ENCODE measurements at places on chromosomes 4 and X.

DNA sequence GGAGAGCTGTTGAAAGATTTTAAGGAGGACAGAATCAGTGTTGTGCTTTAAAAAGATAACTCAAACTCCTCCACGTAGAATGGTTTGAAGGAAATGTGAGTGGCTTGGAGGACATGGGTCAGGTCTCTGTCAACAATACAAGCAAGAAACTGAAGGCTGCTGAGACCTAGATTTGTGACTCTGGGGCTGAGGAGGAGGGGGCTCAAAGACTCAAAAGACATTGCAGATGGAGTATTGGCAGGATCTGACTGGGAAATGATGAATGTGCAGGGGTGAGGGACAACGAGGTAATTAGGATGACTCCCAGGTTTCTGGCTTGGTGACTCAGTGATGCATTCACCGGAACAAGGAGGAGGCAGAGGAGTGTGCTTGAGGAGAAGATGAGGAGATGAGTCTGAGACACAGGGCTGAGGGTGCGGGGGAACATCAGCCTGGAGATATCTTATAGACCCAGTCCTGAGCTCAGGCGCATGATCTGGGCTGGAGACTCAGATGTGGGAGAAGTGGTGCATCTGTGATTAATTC lies 3.3 kb upstream of the RPS4X start:
- DNase-seq: no peak

- no peak for DNase-seq
These were observed 118.2 kb downstream of the PPP3CA start for GRCh38 chr4:101229116-101229515.

- no peak for DNase-seq
These were observed 212.5 kb upstream of the PSAPL1 start for GRCh38 chr4:7647186-7647585.

DNA sequence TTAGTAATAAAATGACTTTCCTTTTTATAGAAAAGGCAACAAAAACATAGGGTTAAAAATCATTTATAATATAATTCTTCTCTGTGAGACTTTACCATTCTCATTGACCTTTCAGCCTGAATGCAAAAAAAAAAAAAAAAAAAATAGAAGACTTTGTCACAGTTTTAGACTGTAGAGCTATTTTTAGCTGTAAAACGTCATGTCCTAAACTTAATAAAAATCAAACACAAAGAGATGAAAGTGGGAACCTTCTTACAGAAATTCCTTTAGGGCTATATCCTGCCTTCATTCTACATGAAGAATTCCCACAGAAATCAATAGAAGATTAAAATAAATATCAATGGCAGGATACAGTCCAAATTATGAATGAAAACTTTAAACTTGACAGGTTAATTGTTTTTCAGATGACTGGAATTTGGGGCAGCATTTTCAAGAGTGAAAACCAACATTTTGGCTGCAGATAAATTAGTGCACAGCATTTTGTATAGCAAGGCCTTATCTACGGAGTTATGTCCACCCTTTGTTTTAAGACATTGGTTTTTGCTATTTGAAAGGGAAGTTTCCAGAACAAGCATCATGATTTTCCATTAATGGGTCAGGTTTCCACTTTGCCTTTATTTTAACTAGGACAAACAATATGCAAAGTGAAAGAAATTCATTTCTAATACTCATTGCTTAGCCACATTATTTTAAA lies 219.5 kb downstream of the SPCS3 start:
- DNase-seq: no peak

DNA sequence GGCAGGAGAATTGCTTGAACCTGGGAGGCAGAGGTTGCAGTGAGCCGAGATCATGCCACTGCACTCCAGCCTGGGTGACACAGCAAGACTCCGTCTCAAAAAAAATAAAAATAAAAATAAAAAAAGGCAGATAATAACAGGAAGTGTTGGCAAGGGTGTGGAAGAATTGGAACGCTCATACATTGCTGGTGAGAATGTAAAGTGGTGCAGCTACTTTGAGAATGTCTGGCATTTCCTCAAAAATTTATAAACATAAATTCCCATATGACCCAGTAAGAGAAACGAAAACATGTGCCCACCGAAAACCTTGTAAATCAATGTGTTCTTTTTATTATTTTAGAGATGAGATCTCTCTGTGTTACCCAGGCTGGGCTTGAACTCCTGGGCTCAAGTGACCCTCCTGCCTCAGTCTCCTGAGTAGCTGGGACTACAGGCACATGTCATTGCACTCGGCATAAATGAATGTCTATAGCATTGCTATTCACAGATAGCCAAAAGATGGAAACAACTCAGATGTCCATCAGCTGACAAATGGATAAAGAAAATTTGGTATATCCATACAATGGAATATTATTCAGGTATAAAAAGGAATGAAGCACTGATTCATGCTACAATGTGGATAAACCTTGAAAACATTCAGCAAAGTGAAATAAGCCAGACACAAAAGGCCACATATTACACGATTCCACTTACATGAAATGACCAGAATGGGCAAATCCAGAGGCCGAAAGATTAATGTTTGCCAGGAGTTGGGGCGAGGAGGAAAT lies 63.7 kb upstream of the PLAC1 start:
- DNase-seq: no peak

GRCh38 chr4:5066101-5066500 lies 14.8 kb downstream of the STK32B start:
- DNase-seq: no peak

- no peak for DNase-seq
These were observed 119.4 kb downstream of the FAT4 start for GRCh38 chr4:125434136-125434535.

GRCh38 chr4:44256414-44256813 lies 192.2 kb downstream of the KCTD8 start:
- DNase-seq: no peak

- no peak for DNase-seq
These were observed at the start of gene CAPN6 for GRCh38 chrX:111270339-111270738. TSS of gene CAPN6 (minus strand) at chrX:111270483. CDS start at chrX:111263936, 6,547 bp downstream.

DNA sequence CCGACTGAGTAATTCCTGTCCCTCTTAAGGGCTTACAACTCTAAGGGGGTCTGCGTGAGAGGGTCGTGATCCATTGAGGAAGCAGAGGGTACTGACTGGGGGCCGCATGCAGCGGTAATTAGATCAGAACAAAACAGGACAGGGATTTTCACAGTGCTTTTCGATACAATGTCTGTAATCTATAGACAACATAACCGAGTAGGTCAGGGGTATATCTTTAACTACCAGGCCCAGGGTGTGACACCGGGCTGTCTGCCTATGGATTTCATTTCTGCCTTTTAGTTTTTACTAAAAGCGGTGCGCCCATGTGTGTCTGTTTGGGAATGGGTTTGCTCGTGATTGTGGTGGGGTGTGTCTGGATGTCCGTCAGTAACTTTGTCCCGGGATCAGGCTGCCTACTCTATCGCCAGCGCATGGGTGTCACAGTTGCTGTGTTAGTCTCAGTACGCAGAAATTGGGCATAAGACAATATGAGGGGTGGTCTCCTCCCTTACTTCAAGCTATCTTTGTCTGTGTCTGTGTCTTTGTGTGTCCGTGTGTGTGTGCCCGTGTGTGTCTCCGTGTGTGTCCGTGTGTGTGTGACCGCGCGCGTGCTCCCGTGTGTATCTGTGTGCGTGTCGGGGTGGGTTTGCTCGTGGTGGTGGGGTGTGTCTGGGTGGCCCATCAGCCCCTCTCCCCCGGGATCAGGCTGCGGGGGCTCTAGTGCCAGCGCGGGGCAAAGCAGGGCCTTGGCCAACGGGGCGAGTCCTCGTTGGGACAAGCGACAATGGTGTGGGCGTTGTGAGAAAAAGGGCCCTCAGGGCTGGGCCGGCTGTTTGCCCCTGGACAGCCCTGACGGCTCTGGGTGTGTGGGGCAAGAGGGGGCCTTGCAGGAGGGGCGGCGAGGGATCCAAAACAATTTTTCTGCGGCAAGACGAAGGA lies 10.4 kb downstream of the FRG2 start:
- DNase-seq: no peak

GRCh38 chr4:37978248-37978924 lies 18.2 kb downstream of the PTTG2 start:
- no peak for DNase-seq

DNA sequence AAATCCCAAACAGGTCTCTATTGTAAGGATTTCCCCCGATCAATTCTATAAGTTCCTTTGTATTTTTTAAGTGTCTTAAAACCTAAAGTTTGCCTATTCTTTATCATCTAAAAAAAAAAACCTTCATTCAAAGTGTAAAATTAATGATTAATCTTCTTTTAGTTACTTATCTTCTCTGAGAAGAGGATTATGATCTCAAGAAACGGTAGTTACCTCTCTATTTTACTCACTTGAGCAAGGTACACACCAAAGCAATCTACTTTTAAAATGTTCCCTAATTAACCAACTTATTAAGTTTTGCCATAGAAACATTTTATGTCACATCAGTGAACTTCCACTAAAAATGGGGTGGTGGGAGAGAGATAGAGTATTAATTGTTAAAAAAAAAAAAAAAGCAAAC lies 15.2 kb upstream of the GALNT7 start:
- DNase-seq: no peak

- no peak for DNase-seq
These were observed 35.1 kb downstream of the GAB3 start for GRCh38 chrX:154715825-154716224.

DNA sequence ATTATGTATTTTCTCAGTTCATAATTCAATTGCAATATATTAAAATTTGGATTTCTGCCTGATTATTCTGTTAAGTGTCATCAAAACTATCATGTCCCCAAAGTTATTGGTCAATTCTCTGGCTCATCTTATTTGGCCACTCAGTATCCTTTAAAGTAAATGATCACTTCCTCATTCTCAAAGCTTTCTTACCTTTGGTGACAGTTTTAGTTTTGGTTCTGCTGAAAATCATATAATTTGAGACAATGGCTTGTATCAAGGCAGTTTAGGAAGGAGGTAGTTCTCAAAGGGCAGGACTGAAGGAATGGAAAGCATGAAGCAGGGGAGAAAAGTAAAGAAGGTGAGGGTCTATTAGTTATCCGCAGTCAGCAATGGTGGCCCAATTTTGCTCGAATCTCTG lies 1832.1 kb downstream of the ARAP2 start:
- DNase-seq: no peak

GRCh38 chrX:96700625-96701024 lies 16.0 kb downstream of the DIAPH2 start:
- no peak for DNase-seq

DNA sequence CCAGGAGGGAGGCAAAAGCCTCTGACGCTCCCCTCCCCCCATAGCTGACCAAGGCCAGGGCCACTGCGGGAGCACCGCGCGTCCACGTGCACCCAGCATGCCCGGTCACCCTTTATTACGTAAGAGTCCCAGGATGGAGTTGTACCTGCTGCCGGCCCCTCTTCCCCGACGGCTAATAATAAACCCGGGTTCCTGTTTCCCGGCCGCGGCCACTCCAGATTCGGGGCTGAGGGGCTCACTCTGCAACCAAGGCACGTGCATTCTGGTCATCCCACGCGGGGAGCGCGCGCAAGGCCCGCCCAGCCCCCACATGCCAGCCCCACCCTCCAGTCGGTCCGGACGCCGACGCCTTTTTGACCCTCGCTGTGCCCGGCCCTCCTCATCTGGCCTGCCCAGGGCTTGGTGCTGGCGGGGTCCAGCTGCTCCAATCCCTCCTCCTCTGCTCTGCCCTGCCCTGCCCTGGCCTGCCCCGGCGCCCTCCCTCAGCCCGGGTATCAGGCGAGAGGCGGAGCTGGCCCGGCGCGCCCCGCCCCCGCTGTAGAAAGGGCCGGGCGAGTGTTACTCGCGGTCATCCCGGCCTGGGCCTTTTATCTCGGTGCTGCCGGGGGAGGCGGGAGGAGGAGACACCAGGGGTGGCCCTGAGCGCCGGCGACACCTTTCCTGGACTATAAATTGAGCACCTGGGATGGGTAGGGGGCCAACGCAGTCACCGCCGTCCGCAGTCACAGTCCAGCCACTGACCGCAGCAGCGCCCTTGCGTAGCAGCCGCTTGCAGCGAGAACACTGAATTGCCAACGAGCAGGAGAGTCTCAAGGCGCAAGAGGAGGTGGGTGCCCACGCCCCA lies 2.6 kb downstream of the MID1IP1 start:
- DNase-seq: peak; percentile 83

DNA sequence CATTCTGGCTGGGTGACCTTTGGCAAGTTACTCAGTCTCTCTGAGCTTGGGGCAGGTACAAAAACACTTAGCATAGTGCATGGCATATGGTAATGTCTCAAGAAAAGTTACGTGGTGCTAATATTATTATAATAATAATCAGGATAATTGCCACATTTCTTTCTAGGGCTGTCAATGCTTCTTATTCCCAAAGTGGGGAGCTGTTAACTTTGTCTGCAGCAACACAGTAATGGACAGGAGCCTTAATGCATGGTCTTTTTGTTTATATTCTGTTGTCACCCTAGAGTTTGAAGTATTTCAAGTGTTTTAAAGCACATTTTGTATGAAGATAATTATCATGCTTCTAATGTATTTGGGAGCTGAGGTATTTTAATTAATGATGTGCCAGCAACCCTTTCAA lies 121.8 kb downstream of the FHIP1A start:
- DNase-seq: peak; percentile 11

DNA sequence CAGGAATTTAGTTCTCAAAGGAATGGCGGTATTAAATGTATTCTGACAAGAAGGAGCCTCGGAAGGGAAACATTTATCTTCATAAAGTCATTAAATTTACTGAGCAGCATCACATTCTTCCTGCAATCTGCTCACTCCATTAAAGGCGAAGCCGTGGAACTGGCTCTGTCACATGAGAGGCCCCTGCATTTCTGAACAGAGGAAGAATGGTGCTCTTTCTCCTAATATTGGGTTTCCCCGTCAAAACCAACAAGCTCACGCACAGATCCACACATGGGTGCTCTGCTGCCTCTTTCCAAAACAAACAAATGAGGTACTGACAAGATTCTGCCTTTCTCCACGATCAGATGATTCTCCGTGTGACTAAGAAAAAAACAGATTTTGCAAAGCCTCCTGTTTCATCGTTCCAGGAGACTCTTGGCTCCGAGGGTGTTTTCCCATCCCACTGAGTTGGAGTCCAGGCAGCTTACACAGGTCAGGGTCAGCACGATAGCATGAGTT lies 191.2 kb downstream of the IDS start:
- no peak for DNase-seq

DNA sequence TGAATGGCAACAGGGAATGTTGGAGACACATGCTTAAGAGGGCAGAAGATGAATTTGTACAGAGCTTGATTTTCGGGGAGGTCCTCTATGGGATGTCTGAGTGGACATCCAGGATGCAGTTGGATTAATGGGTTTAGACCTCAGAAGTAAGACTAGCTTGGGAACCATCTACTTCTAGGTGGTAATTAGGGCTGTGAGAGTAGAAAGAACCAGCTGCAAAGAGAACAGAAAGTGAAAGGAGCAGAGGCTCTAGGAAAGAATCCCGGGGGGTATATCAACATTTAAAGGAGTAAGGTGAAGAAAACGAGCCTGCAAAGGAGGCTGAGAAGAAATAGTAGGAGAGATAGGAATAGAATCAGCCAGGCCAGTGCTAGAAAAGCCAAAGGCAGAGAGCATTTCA lies 29.0 kb upstream of the NKRF start:
- no peak for DNase-seq

- no peak for DNase-seq
These were observed at the start of gene PNCK for GRCh38 chrX:153673428-153674218. TSS of gene PNCK (minus strand) at chrX:153673813. CDS start at chrX:153673076, 737 bp downstream.

DNA sequence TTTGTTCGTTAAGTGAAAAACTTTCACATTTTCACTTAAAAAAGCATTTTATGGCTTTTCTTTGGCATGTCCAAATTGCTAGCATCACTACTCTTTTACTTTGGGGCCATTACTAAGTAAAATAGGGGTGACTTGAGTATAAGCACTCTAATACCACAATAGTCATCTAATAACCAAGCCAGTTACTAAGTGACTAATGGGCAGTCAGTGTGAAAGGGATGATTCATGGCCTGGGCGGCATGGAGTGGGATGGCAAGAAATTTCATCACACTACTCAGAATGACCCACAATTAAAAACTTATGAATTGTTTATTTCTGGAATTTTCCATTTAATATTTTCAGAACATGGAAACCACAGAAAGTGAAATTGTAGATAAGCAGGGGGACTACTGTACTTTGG lies 60.9 kb downstream of the BMP15 start:
- DNase-seq: no peak

Data from NCI-H2081 (cell line).